ENCODE measurements at places on chromosomes 16 and 17.

GRCh38 chr16:600781-601180, 10.9 kb downstream of the RAB40C start:
- no peak for DNase-seq

DNA sequence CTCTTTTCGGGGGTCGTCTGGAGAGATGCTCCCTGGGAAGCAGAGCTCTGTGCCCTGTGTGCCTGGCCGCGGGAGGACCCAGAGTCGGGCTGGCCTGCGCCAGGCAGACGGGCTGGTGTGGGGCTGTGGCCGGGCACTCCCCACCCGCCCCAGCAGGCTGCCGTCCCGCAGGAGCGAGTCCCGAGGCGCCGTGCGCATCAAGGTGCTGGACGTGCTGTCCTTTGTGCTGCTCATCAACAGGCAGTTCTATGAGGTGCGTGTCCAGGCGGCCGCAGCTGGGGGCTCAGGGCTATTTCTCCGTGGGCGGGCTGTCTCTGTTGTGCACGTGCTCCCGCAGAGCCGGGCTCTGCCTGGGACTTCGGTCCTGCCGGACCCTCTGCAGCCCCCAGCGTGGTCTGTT, 15.0 kb downstream of the TSC2 start:
- DNase-seq: no peak

GRCh38 chr17:6651919-6652452, 424 bp downstream of the C17orf100 start:
- DNase-seq: no peak

- DNase-seq: no peak
Observed at GRCh38 chr16:54932021-54932660, 1.5 kb downstream of the IRX5 start.

DNA sequence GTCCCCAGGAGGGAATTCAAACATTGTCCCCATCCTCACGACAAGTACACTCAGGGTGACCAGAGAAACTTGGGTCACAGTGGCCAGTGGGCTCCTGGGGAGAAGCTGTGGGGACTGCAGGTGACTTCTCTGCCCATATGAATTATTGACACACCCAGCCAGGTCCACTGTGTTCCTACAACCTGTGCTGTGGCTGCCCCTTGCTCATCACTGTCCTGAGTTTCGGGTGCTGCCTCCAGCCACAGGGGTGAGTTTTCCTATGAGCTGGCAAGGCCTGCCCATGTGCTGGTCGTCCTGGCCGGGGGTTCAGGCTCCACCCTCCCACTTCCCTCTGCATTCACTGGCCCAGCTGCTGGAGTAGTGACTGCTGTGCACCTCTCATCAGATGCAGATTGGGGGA, 59.0 kb upstream of the RBFOX3 start:
- no peak for DNase-seq

DNA sequence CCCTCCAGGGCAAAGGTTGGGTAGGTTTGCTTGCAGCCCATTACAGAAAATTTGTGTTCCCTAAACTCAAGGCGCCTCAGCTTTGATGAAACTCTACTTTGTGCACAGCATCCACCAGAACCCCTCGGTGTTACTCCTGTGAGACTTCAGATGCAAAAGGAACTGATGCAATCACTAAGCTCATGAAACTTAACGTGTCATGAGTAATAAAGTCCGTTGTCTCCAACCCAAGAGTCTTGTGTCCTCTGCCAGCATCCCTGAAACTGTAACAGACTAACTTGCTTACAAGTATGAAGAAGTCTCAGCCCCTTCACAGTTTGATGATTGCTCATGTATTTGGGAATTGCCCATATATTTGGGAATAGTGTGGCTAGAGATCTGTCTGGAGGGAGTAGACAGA, 74.8 kb upstream of the MARCHF10 start:
- DNase-seq: no peak

DNA sequence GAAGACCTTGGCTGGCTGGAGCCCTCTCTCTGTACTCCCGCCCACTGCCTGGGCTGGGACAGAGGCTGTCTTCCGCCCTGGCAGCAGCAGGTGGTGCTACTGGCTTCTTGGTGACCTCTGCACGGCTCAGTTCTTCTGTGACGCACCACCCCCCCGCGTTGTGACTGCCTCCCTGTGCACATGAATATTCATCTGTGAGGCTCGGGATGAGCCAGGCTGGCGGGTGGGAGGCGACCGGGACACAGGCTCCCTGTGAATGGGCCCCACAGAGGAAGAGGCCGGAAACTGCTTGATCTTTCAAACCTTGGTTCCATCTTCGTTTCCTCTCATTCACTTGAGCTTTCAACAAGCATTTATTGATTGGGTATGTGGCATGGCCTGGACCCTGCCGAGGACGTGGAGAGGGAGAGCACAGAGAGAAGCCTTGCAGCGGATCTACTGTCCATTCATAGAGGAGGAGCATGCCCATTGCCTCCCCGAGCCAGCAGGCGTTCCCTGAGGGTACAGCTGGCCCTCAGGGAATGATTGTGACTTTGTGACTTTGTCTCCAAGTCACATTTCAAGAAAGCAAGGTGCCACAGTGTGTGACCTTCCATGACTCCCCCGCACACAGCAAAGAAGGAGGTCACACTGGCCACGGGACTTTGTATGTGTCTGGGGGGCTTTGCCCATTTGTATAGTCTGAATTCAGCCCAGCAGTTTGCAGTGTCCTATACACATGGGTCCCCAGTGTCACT, 45.0 kb downstream of the B9D1 start:
- DNase-seq: no peak
